ENCODE measurements at places on chromosomes 4 and X. TPM values are rescaled to one million over a fixed set of nuclear protein-coding genes. Genes with fewer than 3 reads are reported as not detected.

The ARX gene
- 0.56 TPM for total RNA-seq

The LRCH2 gene
- 3.0 TPM for total RNA-seq

The ZMAT1 gene
- 0.61 TPM for total RNA-seq

The MUC7 gene
- total RNA-seq, result 0.69 TPM

The SH3D19 gene
- 16.0 TPM for total RNA-seq

- DNase-seq, result no peak
Observed at GRCh38 chr4:127783955-127784770, 2.0 kb downstream of the HSPA4L start.

- DNase-seq, result no peak
Observed at GRCh38 chr4:85151786-85152185, 185.3 kb upstream of the WDFY3 start.

DNA sequence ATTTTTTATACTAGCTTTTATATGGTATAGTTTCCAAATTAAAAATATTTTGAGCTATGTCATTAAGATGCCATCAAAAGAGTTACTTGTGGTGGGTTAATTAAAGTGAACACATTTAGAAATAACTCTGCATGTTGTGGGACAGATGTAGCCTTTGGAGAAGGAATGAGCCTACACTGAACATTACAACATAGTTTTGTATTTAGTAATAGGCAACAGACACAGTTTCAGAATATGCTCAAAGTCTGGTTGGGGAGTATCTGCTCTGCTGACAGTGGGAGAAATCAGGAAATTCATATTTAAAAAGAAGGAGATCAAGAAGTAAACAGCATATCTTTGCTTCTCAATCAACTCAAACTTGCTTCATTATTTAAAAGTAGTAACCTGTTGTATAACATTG is 23.7 kb downstream of the EMCN start:
- DNase-seq, result no peak

GRCh38 chr4:143369552-143369951 is 32.9 kb downstream of the GAB1 start:
- no peak for DNase-seq
